ENCODE measurements at places on chromosomes 7 and 10.

DNA sequence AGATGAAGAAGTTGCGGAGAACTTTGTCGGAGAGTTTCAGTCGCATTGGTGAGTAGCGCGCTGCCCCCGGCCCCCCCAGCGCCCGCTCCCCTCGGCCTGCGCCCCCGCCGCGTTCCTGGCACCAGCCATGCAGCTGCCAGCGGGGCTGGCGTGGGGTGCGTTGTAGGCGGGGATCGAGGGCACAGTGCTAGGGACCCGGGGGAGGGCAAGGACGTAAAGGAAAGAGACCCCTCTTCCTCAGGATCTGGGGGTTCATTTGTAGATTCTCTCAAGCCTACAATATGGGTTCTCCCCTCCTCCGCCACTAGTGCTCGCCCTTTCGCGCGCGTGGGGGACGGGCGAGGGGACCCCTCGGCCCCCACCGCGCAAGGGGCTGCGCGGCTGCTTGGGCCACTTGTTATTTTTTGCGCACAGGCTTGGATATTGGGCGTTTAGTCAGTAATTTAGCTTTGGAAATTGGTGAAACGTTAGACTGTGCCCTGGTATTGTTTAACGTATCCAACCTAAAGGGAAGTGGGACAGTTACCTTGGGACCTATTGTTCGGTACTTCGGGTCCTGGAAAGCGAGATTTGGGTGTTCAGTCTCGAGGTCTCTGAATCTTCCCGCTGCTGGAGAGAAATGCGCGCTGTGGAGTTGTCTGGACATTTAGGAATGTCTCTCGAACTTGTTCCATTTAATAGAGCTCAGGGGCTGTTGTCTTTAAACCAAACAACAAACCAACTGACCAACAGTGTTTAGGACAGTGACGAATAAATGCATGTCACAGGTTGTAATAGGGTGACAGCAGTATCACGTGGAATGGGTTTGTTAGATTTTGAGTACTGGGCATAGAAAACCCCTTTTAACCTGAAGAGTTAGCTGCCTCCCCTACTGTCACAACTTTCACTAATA, 796 bp downstream of the CDK14 start:
- peak; percentile 50 for DNase-seq

DNA sequence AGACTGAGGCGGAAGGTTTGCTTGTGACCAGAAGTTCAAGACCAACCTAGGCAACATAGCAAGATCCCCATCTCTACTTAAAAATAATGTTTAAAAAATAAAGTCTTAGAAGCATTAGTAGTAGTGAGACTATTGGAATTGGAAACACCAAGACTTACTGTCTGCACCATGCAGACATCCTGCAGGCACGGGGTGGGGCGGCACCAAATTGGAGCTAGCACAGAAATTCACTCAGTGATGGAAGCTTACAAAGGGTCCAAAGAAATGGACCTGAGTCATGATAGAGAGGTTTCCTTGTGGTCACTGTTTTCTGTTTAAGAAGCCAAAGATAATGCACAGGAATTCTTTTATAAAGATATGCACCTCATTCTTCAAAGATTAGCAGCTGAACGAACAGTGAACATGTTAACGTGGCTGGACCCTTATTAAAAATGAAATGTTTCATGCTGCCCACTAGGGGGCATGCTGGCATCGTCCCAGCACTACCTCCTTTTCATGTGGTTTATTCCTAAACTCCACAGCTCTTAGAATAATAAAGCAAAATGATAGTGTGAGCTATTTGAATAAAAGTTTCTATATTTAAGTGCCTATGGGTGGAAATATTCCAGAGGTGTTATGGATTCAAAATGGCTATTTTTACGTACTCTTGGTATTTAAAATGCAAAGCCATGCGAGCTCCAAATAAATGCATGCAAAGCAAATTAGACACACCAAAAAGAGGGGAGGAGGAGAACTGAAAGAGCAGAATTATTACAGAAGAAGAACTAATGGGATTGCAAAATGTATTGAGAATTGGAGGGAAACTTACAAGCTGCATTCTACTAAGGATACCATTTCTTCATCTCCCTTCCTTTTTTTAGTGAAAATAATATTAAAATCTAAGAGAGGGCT, 28.6 kb downstream of the PDSS1 start:
- DNase-seq = peak; percentile 78

GRCh38 chr7:116317907-116318306, 107.6 kb downstream of the TES start:
- no peak for DNase-seq

DNA sequence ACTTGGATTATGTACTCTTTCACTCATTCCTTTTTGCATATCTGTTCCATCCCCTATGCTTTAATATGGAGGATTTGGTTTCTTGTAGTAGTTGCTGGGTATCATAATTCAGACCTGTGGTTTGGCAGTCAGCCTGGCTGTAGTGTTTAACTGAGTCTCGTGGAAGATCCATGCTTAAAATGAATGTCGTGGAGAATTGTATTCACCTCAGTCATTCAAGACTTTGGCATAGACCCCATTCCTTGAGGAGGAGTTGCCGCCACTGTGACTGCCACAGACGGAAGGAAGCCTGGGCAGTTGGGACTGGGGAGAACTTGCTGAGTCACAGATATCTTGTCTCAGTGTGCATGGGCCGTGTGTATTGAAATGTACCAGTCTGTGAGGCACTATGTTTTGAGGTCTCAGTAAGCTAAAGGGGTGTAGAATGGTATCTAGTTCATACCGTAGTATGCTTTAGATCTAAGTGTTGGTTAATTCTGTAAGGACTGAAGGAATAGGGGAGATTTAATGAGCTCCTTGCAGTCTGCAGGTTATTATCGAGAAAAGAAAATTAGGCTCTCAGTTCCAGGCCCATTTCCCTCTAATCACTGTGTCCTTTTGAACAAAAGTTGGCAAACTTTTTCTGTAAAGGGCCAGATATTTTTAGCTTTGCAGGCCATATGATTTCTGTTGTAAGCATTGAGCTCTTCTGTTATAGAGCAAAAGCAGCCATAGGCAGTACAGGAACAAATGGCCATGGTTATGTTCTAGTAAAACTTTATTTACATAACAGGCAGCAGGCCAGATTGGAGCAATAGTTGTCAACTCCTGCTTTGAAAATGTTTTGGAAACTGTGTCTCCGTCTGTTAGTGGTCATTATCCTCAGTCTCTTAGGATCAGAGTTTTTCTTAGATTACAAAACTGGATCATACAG, 76.8 kb downstream of the TPST1 start:
- peak; percentile 79 for DNase-seq

GRCh38 chr10:78627254-78627795, 441.4 kb upstream of the ZMIZ1 start:
- DNase-seq = no peak

- no peak for DNase-seq
These were observed 157.8 kb downstream of the SNX10 start for GRCh38 chr7:26449175-26450165.

- DNase-seq = no peak
These were observed 112.7 kb downstream of the RBM20 start for GRCh38 chr10:110756876-110757275.

- no peak for DNase-seq
These were observed 28.5 kb downstream of the PRLHR start for GRCh38 chr10:118566911-118567310.

- no peak for DNase-seq
These were observed 161.0 kb downstream of the WDR37 start for GRCh38 chr10:1217237-1217587.

DNA sequence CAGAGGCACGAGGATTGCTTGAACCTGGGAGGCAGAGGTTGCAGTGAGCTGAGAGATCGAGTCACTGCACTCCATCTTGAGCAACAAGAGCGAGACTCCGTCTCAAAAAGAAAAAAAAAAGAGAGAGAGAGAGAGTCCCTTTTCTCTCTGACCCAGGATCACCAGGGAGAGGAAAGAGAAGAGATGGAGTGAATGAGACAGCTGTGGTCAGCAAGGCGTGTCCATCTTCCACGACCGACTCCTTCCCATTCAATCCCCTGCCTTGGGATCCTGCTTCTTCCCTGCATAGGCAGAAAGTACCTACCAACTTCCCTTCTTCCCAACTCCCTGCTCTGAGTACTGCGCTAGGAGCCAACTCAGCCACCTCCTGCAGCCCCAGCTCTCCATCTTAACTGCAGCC, 5.2 kb upstream of the ZAN start:
- DNase-seq = no peak

- no peak for DNase-seq
These were observed 55.3 kb downstream of the TCAF1 start for GRCh38 chr7:143846692-143847091.

DNA sequence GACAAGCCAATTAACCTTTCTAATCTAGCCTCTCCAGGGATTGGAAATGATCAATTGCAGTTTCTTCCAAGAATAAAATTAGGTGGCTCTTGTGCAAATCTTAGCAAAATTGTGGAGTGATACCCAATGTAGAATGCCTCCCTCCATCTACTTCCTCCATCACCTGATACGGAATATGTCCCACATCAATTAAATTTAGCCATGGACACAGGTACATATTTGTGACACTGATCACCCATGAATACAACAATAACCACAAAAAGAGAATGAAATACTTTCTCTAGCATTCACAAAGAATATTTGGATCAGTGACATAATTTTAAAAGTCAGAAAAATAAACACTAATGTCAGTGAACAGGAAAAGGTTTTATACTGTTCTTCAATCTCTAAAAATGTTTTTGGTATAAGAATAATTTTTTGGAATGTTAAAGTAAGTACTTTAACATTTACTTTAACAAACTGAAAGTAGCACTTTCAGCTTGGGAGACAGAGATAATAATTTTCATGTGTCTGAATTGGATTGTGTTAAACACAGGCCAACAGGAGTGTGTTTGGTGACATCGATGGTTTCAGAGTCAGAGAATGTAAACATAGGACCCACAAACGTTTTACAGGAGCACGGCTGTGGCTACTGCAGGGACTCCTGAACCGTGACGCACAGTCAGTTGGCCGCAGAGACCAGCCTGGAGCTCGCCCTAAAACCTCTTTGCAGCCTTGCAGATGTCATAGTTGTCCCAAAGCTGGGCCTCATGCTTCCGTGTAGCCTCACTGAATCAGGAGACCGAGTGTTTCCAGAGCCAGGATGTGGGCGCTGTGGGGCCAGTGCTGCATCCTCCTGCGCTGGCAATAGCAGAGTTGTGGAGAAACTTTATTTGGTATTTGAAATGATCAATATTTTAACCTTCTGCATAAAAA, 7.2 kb downstream of the RBM20 start:
- peak; percentile 54 for DNase-seq

DNA sequence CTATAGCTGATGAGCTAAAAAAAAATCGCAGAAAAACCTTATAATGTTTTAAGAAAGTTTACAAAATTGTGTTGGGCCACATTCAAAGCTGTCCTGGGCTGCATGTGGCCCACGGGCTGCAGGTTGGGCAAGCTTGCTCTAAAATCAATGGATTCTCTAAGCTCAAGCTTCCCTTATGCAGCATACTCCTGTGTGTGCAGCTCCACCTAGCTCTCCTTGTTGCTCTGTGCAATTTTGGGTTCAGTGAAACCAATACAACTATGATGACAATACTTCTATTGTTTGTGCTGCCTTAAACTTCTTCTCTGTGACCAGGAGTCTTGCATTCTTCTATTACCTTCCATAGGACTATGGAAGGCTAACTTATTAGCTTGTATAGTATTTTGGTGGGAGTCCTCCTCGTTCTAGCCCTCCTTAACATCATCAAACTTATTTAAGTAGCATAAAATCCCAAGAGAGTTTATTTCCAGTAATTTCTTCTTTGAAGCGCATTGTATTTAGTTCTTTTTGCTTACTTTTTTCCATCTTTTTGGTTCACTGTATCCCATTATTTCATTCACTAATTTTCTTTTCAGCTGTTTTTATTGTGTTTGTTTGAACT, 170.9 kb upstream of the SMIM30 start:
- no peak for DNase-seq

- no peak for DNase-seq
These were observed 298.7 kb upstream of the LRRTM3 start for GRCh38 chr10:66627156-66627555.

DNA sequence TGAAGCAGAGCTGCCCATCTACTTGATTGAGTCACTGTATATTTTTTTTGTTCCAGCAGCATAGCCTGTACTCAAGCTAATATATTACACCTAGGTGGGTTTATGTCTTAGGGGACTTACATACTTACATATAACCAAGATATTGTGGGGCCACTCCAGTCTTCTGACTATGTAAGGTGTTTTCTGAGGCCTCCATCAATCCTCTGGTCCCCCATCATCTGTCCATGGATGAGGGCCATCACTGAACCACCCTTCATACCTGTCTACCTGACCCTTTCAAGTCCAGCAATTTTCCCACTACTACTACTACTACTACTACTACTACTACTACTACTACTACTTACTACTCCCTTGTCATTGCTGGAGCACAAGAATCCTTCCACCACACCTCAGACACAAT, 3.2 kb upstream of the FAM241B start:
- DNase-seq = no peak

GRCh38 chr10:70271996-70272924, 11.5 kb downstream of the NPFFR1 start:
- DNase-seq = no peak

DNA sequence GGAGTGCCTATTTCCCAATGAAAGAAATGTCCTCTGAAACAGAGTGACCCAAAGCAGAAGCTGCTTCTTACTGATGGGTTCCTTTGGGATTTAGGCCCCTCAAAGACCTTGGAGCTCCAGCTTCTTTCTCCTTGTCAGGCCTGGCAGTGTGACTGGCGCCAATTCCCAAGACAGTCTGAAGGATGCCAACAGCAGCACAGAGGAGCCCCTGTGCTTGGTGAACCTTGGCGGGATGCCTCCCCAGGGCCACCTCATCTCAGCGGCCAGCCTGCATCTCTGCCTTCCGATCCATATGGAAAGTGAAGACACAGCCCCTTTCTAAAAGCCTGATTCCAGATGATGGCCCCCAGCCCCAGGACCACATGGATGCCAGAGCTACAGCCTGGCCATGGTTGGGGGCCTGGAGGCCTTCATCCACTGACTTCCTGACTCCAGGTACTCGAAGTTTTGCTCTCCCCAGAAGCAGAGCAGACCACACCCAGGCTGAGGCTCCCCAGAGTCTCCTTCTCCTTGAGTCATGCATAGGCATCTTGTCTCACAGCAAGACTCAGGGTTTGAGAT, 45.4 kb downstream of the FBXW4 start:
- DNase-seq = no peak

GRCh38 chr10:43044961-43045621, 31.8 kb upstream of the RET start:
- DNase-seq = no peak

GRCh38 chr10:88288320-88289059, 294.6 kb downstream of the RNLS start:
- peak; percentile 38 for DNase-seq

- no peak for DNase-seq
These were observed 91.5 kb upstream of the EFCAB10 start for GRCh38 chr7:105672801-105673200.

- no peak for DNase-seq
These were observed 156.8 kb upstream of the TNS3 start for GRCh38 chr7:47738563-47739166.

GRCh38 chr7:126716321-126716720, 536.4 kb downstream of the GRM8 start:
- no peak for DNase-seq

Measured in femur (tissue), 1 donor.